ENCODE measurements at places on chromosomes 4 and X.

GRCh38 chr4:165360985-165361670, 17.7 kb upstream of the CPE start:
- DNase-seq = no peak

GRCh38 chrX:149129767-149130166, 375.3 kb downstream of the IDS start:
- no peak for DNase-seq

- DNase-seq = no peak
Observed at GRCh38 chr4:75056277-75056676, 123.4 kb downstream of the PARM1 start.

DNA sequence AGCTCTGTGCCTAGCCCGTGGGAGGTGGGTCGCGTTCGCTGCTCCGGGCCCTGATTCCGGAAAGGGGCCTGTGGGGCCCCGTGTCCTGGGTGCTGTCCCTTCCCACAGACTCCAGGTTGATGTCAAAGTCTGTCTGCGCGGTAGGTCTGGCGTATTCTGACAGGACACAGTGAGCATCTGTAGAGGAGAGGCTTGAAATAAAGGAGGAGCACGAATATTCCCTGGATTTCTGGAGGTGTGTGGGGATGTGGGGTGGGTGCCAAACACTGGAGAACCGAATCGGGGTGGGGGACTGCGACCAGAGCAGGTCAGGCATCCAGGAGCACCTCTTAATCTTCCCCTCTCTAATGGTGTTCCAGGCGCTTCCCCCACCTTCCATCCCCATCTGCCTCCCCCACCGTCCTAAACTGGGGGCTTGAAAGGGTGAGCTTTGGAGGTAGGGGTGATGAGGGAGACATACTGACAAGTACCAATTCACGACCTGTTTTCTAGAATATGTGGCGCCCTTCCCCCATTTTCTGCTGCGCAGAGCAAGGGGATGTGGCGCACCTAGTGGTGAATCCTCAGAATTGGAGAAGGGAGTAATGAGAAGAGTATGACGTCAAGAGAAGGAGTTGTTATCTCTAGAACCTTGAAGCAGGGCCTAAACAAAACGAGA, 877 bp downstream of the GPRASP1 start:
- DNase-seq = peak; percentile 6

DNA sequence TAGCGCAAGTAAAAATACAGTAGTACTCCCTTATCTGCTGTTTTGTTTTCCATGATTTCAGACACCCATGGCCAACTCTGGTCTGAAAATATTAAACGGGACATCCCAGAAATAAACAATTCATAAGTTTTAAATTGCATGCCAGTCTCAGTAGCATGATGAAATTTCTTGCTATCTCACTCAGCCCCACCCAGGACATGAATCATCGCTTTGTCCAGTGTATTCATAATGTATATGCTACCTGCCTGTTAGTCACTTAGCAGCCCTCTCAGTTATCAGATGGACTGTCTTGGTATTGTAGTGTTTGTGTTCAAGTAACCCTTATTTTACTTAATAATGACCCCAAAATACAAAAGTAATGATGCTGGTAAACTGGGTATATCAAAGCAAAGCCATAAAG, 158.2 kb upstream of the DDIT4L start:
- DNase-seq = no peak

DNA sequence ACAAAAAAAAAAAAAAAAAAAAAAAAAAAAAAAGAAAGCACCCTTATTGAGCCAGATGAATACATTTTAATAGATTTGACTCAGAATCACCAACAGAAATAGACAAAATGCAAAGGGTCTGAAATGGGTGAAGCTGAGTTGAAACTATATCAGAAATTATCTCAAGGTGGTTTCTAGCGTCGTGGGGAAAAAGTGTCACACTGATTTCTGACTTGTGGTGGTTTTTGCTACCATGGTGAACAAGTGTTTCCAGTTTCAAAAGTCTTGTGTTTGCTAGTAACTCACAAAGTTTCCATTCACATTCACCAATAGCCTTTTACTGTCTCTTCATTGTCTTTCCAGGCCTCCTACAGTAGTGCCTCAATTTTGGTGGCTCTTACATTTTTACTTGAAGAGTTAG, 135.5 kb downstream of the ARHGAP24 start:
- DNase-seq = no peak

GRCh38 chrX:153226344-153227185, 47.5 kb downstream of the MAGEA1 start:
- DNase-seq = no peak

GRCh38 chr4:86948276-86948675, 13.5 kb downstream of the AFF1 start:
- DNase-seq = no peak

DNA sequence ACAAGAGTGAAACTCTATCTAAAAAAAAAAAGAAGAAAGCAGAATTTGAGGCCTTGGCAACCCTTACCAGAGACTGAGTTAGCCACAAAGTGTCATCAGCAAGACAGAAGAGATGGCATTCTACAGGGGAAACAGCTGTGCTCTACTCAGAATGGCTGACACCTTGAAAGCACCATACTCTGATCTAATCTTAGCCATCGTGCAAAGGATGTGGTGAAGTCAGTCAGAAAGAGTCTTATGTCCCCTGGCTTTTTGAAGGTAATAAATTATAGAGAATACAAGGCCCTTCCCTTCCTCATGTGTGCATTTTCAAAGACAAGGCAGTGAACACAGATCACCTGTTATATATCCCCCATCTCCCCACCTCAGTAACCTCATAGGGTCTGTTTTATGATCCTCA, 13.2 kb downstream of the CLNK start:
- no peak for DNase-seq

- no peak for DNase-seq
Observed at GRCh38 chr4:80336582-80336981, 1.1 kb downstream of the CFAP299 start.

GRCh38 chr4:107276052-107276451, 239.9 kb upstream of the DKK2 start:
- DNase-seq = no peak

DNA sequence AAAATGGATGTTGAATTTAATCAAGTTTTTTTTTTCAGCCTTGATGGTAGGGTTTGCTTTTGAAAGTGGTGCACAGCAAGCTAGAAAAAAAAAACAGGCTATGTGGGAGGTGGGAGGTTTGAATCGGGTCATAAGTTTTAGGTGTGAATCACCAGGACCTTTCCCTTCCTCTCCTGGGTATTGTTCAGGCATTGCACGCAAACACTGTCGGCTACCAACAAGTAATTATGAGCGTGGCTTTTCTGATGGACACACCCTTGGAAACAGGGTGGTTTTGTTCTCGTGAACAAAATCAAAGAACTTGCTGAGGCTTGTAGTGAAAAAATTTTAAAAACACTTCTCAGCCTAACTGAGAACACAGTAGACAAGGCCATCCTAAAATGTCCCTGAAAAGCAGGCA, 18.1 kb downstream of the PIR start:
- DNase-seq = no peak
